ENCODE measurements at places on chromosomes 13 and 19. TPM values are rescaled to one million over a fixed set of nuclear protein-coding genes. Genes with fewer than 3 reads are reported as not detected.

Gene PLPPR3
- 72.0 TPM for total RNA-seq

Gene GNA15
- total RNA-seq: 0.25 TPM

Gene KLF5
- total RNA-seq: 1.7 TPM

Gene KRI1
- 3.2 TPM for total RNA-seq

Gene NEK3
- total RNA-seq: 9.8 TPM

Gene UNC13A
- total RNA-seq: 43.5 TPM

Gene TIMM44
- total RNA-seq: 27.0 TPM

Gene ZNF69
- total RNA-seq: 27.5 TPM

Gene SLITRK6
- 0.74 TPM for total RNA-seq

Gene YJEFN3
- 3.0 TPM for total RNA-seq

Gene C19orf67
- total RNA-seq: not detected

Gene IRGC
- total RNA-seq: not detected

Gene DNAAF3
- 0.49 TPM for total RNA-seq

Gene FBXW9
- 7.4 TPM for total RNA-seq

Gene CATSPERD
- total RNA-seq: 0.25 TPM

Gene ZNF677
- total RNA-seq: 35.2 TPM

Gene PTPRH
- total RNA-seq: not detected

Gene PTPRS
- 183 TPM for total RNA-seq

Gene KIR3DL1
- not detected for total RNA-seq

Gene ZNF100
- total RNA-seq: 13.8 TPM

Gene STOML3
- 0.25 TPM for total RNA-seq

Gene ZNF154
- total RNA-seq: 29.0 TPM

Gene DKKL1
- total RNA-seq: not detected

Gene EML2
- total RNA-seq: 13.0 TPM

Gene SKA3
- total RNA-seq: 6.1 TPM

Gene PRTN3
- 1.5 TPM for total RNA-seq

Gene SBSN
- total RNA-seq: not detected

Gene HCST
- not detected for total RNA-seq

Gene SERPINE3
- total RNA-seq: under 0.01 TPM

Gene NOTCH3
- 14.3 TPM for total RNA-seq

Gene PRSS57
- not detected for total RNA-seq

Gene CXCL17
- not detected for total RNA-seq

Gene ZNF177
- 10.1 TPM for total RNA-seq

Gene ZNF540
- 16.2 TPM for total RNA-seq

Gene ACTN4
- total RNA-seq: 51.9 TPM

Gene CYP4F8
- total RNA-seq: not detected

Gene INTS6
- 31.7 TPM for total RNA-seq

Gene CYP2S1
- total RNA-seq: under 0.01 TPM

Gene ZNF558
- 36.4 TPM for total RNA-seq

Gene SIGLEC12
- total RNA-seq: not detected

Gene TMEM86B
- 0.98 TPM for total RNA-seq

Gene ZNF787
- 10.1 TPM for total RNA-seq

Gene CPB2
- not detected for total RNA-seq

Gene ATP8A2
- 64.2 TPM for total RNA-seq

Gene ZSCAN4
- not detected for total RNA-seq

Gene MAP4K1
- total RNA-seq: 0.49 TPM

Gene ZNF284
- 8.1 TPM for total RNA-seq

Gene C19orf33
- 1.2 TPM for total RNA-seq

Gene C13orf42
- total RNA-seq: not detected

Gene ZNF546
- total RNA-seq: 14.0 TPM

Gene CEACAM3
- 0.25 TPM for total RNA-seq

Gene BLOC1S3
- 3.4 TPM for total RNA-seq

Gene C19orf85
- total RNA-seq: not detected

Gene FREM2
- 2.5 TPM for total RNA-seq

Gene CD70
- not detected for total RNA-seq

Gene LRRC63
- total RNA-seq: 1.7 TPM

Gene ERICH6B
- 0.25 TPM for total RNA-seq

Gene KCNN1
- 15.0 TPM for total RNA-seq

Data from temporal lobe (tissue), 4 donors.